T1000 (cell line): ENCODE measurements at places on chromosomes 6 and 20.
A peak's percentile ranks its signal among the peaks of the same experiment; 100 is the strongest.

- DNase-seq, result no peak
Observed at GRCh38 chr20:50538276-50538675, 28.1 kb downstream of the PTPN1 start.

DNA sequence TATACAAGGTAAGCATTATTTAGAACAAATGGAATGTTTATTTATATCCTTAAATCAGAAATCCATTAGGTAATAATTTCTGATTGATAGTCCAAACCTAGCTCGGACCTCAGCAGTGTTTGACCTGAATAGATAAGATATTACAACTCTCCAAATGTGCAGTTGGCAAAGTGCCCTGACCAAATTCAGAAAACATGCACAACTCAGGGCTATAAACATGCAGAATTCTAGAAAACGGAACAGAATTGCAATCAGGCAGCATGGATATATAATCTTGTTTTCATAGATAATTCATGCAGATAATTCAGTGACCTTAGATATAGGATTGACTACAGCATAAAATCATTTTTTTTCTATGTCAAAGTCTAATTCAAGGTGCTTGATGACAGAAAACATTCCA lies 626.6 kb upstream of the CITED2 start:
- DNase-seq, result no peak

DNA sequence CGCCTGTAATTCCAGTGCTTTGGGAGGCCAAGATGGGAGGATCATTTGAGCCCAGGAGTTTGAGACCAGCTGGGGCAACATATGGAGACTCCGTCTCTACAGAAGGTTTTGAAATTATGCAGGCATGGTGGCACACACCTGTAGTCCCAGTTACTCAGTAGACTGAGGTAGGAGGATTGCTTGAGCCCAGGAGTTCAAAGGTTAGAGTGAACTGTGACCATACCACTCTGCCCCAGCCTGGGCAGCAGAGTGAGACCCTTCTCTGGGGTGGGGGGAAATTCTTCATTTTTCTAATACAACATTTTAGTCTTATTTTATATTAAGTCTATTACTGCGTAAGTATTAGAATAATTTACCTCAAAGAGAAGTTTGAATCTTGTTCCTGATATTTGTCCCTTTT lies 20.1 kb upstream of the SUMO4 start:
- no peak for DNase-seq

- DNase-seq, result no peak
Observed at GRCh38 chr20:43558412-43559146, at the start of gene SGK2. Gene SGK2, plus strand, starts transcription at chr20:43559027. Its CDS starts 7,469 bp downstream, at chr20:43566496.

- DNase-seq, result no peak
Observed at GRCh38 chr6:34004706-34005105, 141.2 kb downstream of the GRM4 start.

DNA sequence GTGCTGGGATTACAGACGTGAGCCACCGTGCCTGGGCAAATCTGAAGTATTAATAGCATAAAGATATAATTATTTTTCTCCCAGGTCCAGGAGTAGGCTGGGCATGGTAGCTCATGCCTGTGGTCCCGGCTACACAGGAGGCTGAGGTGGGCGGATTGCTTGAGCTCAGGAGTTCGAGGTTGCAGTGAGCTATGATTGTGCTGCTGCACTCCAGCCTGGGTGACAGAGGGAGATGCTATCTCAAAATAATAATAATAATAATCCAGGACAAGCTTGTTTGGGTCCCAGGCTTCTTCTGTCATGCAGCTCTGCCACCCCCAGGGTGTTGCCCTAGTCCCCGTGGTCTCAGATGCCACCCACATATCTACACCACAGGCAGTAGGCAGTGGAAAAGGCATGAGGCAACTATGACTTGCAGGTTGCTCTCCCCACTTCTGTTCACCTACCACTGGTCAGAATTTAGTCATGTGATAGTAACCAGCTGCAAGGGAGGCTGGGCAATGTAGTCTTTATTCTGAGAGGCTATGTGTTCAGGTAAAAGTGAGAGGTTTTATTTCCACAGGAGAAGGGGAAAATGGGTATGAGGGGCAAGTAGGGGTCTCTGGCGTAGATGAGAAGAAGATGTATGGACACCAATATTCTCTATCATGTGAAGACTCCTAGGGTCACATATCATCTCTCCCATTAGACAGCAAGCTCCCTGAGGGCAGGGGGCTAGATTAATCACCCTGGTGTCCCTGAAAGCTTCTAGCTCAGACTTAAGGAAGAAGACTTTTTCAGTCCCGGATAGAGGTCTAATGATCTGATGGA lies 25.7 kb downstream of the TCF15 start:
- DNase-seq, result no peak

DNA sequence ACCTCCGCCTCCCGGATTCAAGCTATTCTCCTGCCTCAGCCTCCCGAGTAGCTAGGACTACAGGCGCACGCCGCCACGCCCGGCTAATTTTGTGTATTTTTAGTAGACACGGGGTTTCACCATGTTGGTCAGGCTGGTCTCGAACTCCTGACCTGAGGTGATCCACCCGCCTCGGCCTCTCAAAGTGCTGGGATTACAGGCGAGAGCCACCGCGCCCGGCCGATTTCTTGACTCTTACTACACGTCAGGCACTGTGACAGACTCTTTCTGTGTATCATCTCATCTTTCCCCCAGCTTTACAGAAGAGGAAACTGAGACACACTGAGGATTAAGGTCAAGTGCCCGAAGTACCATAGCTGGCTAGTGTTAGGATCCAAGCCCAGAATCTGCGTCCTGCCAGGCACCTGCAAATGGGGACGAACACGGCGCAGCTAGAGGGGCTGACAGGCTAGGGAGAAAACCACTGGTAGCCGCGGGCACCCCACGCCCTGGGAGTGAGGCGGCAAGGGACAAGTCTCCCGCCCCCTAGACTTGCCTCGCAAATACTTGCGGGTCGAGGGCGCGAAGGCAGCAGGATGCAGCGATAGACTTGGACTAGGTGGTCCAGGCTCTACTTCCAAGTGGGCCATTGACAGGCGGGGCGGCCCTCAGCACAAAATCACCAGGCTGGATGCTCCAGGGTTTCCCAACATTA lies 1.1 kb upstream of the TAF8 start:
- no peak for DNase-seq

DNA sequence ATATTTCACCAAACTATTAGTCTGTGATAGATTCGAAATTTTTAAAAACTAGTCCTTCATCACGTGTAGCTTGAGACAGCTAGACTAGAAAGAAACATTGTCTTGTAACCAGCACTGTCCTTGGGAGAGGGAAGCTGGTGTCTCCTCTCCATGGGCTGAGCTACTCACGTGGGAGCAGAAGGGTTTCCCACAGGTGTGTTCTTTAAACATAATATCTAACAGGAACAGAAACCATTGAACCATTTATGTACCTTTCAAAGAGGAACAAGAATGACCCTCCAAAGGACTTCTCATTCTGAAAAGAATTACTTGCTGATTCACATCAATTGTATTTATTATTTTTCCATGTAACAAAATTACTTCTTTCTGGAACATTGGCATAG lies 72.4 kb upstream of the SYNJ2 start:
- no peak for DNase-seq

DNA sequence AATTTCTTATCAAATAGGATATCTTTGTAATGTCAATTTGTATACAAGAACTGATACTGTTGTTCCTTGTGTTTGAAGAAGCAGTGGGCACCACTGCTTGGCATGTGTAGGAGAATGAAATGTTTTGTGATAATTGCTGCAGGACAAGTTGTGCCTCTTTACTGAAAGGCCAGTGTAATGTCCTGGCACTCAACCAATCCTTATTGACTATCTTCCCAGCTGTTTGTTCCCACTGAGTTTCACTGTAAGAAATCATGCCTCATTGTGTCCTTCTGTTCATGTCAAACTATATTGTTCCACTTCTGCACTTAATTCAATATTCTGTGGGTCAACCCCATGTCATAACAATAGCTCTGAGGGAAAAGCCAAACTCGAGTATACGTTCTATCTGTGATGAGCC lies 136.1 kb upstream of the FAM83B start:
- DNase-seq, result no peak

GRCh38 chr6:703552-703951 lies 10.6 kb upstream of the EXOC2 start:
- DNase-seq, result no peak

- DNase-seq, result no peak
Observed at GRCh38 chr20:62516338-62516737, 40.5 kb upstream of the GATA5 start.

GRCh38 chr20:39111359-39112177 lies 149.4 kb downstream of the DHX35 start:
- DNase-seq, result no peak

DNA sequence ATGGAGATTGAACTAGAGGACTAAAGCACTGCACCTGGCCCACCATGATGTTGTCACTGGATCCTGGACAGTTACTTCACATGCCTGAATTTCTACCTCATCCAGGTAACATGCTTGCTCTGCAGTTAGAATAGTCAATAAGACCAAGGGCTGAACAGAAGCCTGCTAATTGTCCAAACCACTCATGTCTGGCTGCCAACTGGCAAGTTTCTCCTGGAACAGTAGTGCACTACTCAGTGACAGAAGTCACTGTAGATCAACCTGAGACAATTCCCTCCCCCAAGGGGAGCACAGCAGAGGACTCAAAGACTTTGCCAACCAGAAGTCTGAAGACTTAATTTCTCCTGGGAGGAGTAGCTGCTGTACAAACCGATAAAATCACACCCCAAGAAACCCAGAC lies 454.6 kb upstream of the MARCKS start:
- DNase-seq, result no peak

GRCh38 chr6:44976677-44977641 lies 351.2 kb upstream of the RUNX2 start:
- no peak for DNase-seq

GRCh38 chr6:105204331-105204730 lies 24.5 kb upstream of the POPDC3 start:
- no peak for DNase-seq

DNA sequence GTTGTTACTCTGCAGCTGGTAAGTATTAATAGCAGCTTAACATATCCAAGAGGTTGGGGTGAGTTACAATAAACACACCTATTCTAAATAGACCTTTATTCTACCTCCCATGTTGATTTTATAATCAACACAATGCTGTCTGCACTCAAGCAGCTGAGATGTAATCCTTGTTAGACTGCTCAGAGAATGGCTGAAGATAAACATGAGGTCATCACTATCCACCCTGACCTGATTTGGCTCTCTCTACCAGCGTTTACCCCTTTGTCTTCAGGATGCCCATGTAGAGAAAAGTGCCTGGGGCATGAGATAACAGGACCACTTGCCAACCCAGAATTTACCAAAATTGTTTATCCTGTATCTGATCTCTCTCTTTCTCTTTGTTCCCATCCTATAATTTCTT lies 220.7 kb upstream of the DEFB112 start:
- DNase-seq, result no peak

DNA sequence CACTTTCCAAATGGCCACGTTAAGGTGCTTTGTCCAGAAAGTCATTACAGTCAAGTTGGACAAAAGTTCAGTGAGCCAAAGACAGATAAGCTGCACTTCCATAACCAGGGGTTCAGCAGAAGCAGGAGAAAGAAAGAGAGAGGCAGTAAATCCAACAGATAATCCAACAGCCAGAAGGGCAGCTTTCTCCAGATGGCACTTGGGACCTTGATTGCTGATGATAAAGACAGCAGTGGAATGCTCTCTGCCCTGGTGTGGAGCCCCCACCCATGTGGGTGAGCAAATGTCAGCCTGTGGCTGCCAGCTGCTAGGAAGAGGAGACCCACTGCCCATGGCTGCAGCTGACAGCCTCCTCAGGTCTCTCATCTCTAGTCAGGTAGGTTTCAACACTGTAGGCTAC lies 18.7 kb upstream of the NRSN1 start:
- DNase-seq, result no peak

GRCh38 chr6:134175532-134176263 lies 123.3 kb upstream of the SLC2A12 start:
- peak; percentile 52 for DNase-seq

- DNase-seq, result no peak
Observed at GRCh38 chr20:50311308-50312001, 120.8 kb downstream of the CEBPB start.
